NT2/D1 (cell line): ENCODE measurements at places on chromosomes 1 and 21.

DNA sequence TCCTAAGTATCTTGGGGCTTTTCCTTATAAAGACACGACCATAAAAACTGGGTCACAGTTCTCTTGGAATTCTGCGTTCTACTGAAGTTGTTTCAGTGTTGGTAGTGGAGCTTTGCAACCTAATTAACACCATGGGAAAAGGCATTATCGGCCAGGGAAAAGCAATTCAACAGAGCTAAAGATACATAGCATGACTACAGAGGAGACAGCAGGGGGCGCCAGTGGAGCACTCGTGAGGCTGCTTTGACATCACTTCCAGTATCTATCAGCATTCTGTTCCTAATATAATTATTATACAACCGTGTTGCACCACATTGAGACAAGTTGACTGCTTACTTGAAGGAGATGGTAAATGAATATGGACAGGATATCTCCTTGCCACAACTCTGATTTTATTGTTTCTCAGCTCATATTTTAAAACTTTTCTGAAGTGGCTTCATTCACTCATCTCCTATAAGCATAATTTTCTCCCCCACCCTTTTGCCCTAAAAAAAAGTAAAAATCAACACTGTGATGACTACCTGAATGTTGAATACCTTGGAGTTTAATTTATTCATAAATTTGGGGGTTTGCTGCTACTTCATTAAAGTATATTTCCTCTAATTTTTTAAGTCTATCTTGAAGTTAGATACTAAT lies 39.4 kb downstream of the ZP4 start:
- peak; percentile 74 for DNase-seq

DNA sequence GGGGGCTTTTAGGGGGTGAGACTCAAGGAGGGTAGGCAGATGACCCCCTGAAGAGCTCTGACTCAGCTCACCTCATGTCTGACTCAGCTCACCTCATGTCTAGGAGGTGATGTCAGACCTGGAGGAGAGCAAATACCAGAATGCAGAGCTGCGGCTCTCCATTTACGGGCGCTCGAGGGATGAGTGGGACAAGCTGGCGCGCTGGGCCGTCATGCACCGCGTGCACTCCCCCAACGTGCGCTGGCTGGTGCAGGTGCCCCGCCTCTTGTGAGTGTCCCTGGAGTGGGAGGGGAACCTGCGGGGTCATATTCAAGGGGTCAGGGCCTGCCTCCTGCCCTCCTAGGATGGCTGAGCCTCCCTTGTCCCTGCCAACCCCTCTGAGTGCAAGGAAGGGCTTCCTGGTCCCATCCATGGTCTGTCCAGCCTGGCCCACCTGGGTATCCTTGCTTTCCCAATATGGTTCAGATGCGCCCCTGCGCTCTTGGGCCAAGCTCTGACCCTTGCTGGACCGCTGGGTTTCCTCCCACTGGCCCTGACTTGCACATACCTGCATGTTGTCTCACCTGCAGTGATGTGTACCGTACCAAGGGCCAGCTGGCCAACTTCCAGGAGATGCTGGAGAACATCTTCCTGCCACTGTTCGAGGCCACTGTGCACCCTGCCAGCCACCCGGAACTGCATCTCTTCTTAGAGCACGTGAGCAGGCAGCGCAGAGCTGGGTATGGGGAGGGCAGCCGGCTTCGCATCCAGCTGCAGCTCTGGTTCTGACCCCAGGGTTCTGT lies 9.1 kb downstream of the AMPD2 start:
- no peak for DNase-seq

GRCh38 chr1:240245629-240246020 lies 153.9 kb downstream of the FMN2 start:
- no peak for DNase-seq

GRCh38 chr1:205313563-205314308 lies 7.8 kb downstream of the NUAK2 start:
- peak; percentile 99 for DNase-seq

DNA sequence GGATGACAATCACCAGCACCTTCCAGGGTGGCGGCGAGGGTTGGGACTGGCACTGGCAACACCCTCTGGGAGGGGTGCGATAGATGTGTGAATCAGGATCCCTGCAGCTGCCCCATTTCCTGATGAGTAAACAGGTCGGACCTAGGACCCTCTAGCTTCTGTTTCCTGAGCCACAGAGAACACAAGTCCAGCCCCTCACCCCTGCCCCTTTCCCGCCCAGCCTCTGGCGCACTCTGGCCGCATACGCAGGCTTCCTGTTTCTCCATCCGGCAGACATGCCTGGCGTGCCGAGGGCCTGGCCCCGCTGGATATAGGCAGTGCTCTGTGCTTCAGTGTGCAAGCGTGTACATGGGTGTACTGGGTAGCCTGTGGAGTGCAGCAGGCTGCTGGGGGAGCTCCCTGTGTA lies 4.6 kb downstream of the PEAR1 start:
- DNase-seq: no peak

- peak; percentile 22 for DNase-seq
Measured at GRCh38 chr1:199218065-199218464, 579.2 kb downstream of the PTPRC start.
